ENCODE measurements at places on chromosomes 5 and 9. TPM values are rescaled to one million over a fixed set of nuclear protein-coding genes. Genes with fewer than 3 reads are reported as not detected.

TAS2R1 gene
- total RNA-seq, result not detected

PDE6A gene
- total RNA-seq, result not detected

PCDHGA5 gene
- total RNA-seq, result 3.0 TPM

SH3PXD2B gene
- 102 TPM for total RNA-seq

GABRB2 gene
- total RNA-seq, result not detected

SHC3 gene
- total RNA-seq, result 4.5 TPM

SLC6A7 gene
- total RNA-seq, result not detected

ACSL6 gene
- not detected for total RNA-seq

ANKRD31 gene
- total RNA-seq, result 0.05 TPM

HTR1A gene
- total RNA-seq, result not detected

LVRN gene
- not detected for total RNA-seq

FOXD4L6 gene
- total RNA-seq, result not detected

PPP3R2 gene
- not detected for total RNA-seq

SEMA5A gene
- 17.8 TPM for total RNA-seq

ENTPD8 gene
- total RNA-seq, result not detected

OBP2B gene
- total RNA-seq, result not detected

C7 gene
- 11,125 TPM for total RNA-seq

LHX6 gene
- total RNA-seq, result 0.81 TPM

ANKRD34B gene
- not detected for total RNA-seq

NIM1K gene
- total RNA-seq, result 0.68 TPM

TMEM215 gene
- not detected for total RNA-seq

PCDHAC1 gene
- not detected for total RNA-seq

PCDHA9 gene
- 0.05 TPM for total RNA-seq

FCN2 gene
- not detected for total RNA-seq

PCDH12 gene
- total RNA-seq, result 2.5 TPM

AQP3 gene
- 8.5 TPM for total RNA-seq

WDR31 gene
- 0.98 TPM for total RNA-seq

C5orf46 gene
- total RNA-seq, result not detected

CDC14B gene
- total RNA-seq, result 8.0 TPM

PLAA gene
- 20.8 TPM for total RNA-seq
